Right renal cortex interstitium (tissue), 3 donors: ENCODE measurements at places on chromosomes 7 and 10. TPM values are rescaled to one million over a fixed set of nuclear protein-coding genes. Genes with fewer than 3 reads are reported as not detected.

Gene CCDC126
- polyA plus RNA-seq: 19.2 TPM

Gene PROSER2
- 6.1 TPM for polyA plus RNA-seq

Gene SPDYE5
- polyA plus RNA-seq: 1.0 TPM

Gene NCAPG2
- polyA plus RNA-seq: 25.7 TPM

Gene NUB1
- polyA plus RNA-seq: 97.9 TPM

Gene HPSE2
- polyA plus RNA-seq: 1.5 TPM

Gene AKR1C4
- not detected for polyA plus RNA-seq

Gene NEUROG3
- polyA plus RNA-seq: not detected

Gene NHLRC2
- 19.6 TPM for polyA plus RNA-seq

Gene LIPK
- not detected for polyA plus RNA-seq

Gene GJD4
- polyA plus RNA-seq: 0.08 TPM

Gene ZNF438
- 10.2 TPM for polyA plus RNA-seq
